ENCODE measurements at places on chromosomes 6 and 20.

DNA sequence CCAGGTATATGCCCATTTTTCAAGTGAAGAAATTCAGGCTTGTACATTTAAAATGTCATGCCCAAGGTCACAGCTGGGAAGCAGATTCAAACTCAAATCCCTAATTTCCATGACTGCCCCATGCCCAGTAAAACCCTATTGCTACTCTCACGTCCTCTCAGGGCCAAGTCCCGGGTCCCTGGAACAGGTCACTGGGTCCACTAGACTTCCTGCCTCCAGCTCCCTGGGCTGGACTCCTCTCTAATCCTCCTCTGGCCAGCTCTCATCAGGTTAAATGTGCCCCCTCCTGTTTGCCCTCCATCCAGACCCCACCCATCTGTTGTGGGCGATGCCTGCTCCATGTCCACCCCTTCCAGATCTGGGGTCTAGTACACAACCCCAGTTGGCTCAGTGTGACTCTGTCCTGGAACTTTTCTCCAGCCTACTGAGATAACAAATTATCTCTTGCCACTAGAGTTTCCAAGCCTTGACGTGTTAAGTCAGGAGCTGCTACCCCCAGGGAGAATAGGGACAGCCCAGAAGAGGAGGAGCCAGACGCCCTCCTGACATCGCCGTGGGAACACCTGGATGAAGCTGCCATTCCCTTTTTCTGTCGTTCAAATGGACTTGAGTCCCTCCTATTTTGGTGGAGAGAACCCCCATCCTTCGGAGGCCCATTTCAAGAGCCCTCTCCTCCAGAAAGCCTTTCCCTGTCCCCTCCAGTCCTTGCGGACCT, 3.7 kb upstream of the SPDEF start:
- DNase-seq = no peak

GRCh38 chr20:31476294-31476585, 1.2 kb downstream of the REM1 start:
- DNase-seq = no peak

DNA sequence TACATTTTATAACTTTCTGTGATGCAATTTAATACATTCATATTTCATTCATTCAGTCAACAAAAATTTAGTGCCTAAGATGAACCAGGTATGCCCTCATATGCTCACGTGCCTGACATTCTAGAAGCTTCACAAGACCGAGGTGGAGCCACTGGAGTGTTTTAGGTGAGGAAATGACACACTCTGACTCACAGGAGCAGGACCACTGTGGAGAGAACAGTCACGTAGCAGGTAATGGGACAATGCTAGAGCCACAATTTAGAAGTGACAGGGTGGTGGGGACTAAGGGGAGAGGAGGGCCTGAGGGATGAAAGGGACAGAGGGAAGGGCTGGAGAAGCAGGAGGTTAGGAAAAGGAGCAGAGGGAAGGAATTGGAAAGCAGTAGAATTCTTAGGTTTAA, 17.6 kb upstream of the HLA-A start:
- no peak for DNase-seq

DNA sequence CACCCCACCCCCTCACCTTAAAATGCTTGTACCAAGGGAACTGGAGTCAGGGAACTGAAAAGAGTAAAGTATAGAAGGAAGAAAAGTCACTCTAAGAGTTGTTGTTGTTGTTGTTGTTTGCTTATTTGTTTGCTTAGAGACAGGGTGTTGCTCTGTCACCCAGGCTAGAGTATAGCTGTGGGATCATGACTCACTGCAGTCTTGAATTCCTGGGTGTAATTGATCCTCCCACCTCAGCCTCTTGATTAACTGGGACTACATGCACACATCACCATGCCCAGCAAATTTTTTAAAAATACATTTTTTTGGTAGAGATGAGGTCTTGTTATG, 681.6 kb upstream of the GJE1 start:
- DNase-seq = no peak

GRCh38 chr6:20379231-20379630, 22.4 kb upstream of the E2F3 start:
- DNase-seq = no peak

All from stimulated activated naive CD4-positive, alpha-beta T cell (primary cell).